ENCODE measurements at places on chromosomes 12 and 14. TPM values are rescaled to one million over a fixed set of nuclear protein-coding genes. Genes with fewer than 3 reads are reported as not detected.

CFAP73 gene
- total RNA-seq = 0.33 TPM

FOXN4 gene
- not detected for total RNA-seq

HPD gene
- not detected for total RNA-seq

DAO gene
- not detected for total RNA-seq

NEUROD4 gene
- total RNA-seq = not detected

SLCO1B1 gene
- not detected for total RNA-seq

CCDC197 gene
- total RNA-seq = not detected

RFLNA gene
- 7.3 TPM for total RNA-seq

TMEM132C gene
- total RNA-seq = 17.2 TPM

FGF6 gene
- total RNA-seq = not detected

MANSC1 gene
- 20.3 TPM for total RNA-seq

POTEM gene
- not detected for total RNA-seq

TWF1 gene
- total RNA-seq = 47.7 TPM

DPPA3 gene
- not detected for total RNA-seq

DNA sequence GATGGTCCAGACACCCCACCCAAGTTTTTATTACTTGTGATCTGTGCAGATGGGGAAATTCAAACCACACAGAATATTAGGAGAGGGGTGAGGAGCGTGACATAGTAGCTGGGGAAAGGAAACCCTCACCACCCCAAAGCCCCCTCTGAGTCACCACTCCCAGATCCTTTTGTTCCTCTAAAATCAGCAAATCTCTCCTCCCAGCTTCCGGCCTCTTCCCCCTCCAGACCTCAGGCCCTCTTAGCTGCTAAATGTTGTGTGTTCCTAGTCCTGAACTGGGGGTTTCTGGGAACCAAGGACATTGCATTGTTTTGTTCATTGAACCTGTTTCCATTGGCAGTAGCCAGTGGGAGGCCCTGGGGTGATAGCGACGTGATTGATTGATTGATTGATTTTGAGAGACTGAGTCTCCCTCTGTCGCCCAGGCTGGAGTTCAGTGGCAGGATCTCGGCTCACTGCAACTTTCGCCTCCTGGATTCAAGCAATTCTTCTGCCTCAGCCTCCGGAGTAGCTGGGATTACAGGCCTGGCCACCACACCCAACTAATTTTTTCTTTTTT, 5.9 kb upstream of the ORAI1 start:
- no peak for DNase-seq

- DNase-seq = no peak
Observed at GRCh38 chr14:63952933-63953437, 100.2 kb downstream of the SYNE2 start.

DNA sequence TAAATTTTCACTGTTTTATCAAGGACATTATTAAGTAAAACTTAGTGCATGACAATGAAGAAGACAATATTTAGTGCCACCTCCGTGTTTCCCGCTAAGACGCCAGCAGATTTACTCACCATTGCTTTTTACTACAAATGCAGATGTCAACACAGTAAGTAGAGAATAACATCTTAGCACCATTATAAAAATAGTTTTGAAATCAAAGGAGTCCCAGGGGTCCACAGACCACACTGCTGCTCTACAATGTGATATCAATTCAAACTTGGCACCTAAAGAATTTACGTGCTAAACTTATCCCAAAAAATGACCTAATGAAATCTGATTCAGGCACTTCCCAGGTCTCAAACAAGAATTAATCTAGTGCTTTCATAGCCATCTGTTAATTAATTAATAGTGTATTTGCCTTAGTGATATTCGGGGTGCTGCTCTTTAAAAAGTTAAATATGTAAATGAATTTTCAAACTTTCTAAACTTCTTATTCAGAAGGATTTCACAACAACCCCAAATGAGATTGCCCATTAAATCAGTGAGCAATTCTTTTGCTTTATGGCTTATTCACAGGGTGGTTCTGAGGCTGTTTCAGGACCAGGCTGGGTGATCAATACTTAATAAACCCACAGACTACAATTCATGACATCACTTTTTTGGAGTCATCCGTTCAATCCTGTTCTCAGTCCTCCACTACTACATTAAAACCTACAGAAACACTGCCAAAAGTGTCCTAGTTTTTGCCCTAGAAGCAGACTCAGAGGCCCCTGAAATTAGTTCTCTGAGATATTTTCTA, 161.3 kb upstream of the LMNTD1 start:
- DNase-seq = no peak

- DNase-seq = no peak
Observed at GRCh38 chr14:78501909-78502308, 331.7 kb downstream of the NRXN3 start.

DNA sequence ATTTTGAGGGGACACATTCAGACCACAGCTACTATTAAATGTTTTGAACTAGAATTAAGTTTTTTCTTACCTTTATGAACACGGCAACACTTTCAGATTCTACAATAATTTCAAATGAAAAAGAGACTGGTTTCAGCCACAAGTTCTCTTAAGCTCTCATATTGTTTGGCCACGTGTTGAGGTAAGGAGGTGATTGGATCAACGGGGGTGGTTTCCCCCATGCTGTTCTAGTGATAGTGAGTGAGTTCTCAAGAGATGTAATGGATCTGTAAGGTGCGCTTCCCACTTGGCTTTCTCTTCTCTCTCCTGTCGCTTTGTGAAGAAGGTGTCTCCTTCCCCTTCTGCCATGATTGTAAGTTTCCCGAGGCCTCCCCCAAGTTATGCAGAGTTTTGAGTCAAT, 48.9 kb upstream of the DYRK2 start:
- no peak for DNase-seq

GRCh38 chr14:106039400-106039799, 513.0 kb downstream of the TMEM121 start:
- DNase-seq = no peak

GRCh38 chr14:49641697-49642129, 6.7 kb upstream of the DNAAF2 start:
- DNase-seq = no peak

- no peak for DNase-seq
Observed at GRCh38 chr12:109222496-109222895, 86.6 kb downstream of the FOXN4 start.

- DNase-seq = no peak
Observed at GRCh38 chr12:5898874-5899273, 46.2 kb downstream of the ANO2 start.

GRCh38 chr12:41120211-41120610, 67.9 kb upstream of the PDZRN4 start:
- no peak for DNase-seq

DNA sequence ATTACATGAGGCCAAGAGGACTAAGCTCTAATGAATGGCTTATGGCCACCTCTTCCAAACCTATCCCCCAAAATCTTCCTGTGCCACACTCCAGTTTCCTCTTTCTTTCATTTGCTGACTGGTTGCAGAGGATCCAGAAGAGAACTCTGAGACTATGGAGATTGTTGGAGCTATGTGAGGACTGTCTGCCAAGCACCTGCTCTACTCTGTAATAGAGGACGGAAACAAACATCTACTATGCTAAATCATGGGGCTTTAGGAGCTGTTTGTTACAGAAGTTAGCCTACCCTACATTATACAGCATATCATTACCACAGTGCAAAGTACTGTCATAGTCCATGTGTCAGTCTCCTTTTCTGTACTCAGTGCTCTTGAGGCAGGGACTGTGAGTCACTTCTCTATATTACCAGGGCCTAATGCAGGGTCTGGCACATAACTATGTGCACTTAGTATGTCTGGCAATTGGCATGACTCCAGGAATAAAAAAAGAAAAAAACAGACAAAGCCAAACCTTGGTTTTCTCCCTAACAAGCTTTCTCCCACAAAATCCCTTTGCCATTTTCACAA, 95.1 kb downstream of the RPAP3 start:
- DNase-seq = no peak

DNA sequence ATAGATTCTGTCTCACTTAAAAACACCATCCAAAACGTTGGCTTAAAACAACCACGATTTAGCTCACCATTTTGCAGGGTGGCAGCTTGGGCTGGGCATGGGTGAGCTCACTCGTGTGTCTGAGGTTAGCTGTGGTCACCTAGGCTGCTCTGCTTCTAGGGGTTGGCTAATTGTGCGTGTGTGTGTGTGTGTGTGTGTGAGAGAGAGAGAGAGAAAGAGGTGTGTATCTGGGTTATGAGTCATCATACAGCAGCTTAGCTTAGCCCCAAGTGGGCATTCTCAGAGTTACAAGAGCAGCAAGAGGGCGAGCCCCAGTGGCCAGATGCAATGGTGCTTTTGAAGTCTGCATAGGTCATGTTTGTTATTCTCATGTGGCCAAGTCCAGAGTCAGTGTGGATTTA, 6.0 kb downstream of the FBXW8 start:
- DNase-seq = no peak

DNA sequence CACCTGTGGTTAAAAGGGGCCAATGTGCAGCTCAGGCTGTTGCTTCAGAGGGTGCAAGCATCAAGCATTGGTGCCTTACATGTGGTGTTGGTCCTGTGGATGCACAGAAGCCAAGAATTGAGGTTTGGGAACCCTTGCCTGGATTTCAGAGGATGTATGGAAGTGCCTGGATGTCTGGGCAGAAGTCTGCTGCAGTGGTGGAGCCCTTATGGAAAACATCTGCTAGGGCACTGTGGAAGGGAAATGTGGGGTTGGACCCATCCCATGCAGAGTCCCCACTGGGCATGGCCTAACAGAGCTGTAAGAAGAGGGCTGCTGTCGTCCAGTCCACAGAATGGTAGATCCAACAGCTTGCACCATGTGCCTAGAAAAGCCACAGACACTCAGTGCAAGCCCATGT, 36.6 kb downstream of the PCNX1 start:
- no peak for DNase-seq

- no peak for DNase-seq
Observed at GRCh38 chr14:53064475-53064874, 88.6 kb downstream of the DDHD1 start.

- DNase-seq = no peak
Observed at GRCh38 chr14:51081712-51082111, 13.2 kb downstream of the TRIM9 start.

DNA sequence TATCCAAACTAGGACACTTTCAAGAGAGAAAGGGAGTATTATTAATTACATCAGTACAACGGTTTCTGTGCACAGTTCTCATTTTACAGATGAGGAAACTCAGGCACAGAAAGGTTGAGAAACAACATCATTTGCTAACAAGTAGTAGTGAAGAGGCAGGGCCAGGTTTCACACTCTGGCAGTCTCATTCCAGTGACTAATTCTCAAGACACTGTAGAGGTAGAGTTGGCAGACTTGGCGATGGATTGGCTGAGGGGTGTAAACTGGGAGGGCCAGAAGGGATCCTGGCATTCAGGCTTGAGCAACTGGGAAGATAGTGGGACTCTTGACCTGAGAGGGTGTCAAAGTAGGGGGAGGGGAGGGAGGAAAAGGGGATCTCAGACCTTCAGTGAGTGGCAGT, 73.8 kb upstream of the BDKRB2 start:
- DNase-seq = no peak

GRCh38 chr12:26276709-26277108, 81.3 kb downstream of the SSPN start:
- DNase-seq = no peak

- DNase-seq = no peak
Observed at GRCh38 chr14:101027291-101027690, 123.8 kb upstream of the RTL1 start.

DNA sequence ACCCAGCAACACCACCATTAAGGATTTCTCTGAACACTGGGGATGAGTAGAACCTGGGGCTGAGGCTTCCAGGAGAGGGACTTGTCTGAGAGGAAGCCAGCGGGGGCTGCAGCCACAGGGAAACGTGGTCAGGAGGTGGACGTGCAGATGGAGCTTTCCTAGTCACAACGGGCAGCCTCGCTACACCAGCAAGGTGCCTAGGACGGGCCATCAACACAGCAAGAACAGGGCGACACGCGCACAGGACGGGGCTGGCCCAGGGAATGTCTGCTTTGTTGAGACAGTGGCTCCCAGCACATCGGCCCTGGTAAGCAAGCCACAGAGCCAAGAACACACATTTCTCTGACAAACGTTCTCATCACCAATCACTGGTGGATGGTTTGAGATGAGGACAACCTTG, 25.3 kb downstream of the ANKLE2 start:
- DNase-seq = no peak

DNA sequence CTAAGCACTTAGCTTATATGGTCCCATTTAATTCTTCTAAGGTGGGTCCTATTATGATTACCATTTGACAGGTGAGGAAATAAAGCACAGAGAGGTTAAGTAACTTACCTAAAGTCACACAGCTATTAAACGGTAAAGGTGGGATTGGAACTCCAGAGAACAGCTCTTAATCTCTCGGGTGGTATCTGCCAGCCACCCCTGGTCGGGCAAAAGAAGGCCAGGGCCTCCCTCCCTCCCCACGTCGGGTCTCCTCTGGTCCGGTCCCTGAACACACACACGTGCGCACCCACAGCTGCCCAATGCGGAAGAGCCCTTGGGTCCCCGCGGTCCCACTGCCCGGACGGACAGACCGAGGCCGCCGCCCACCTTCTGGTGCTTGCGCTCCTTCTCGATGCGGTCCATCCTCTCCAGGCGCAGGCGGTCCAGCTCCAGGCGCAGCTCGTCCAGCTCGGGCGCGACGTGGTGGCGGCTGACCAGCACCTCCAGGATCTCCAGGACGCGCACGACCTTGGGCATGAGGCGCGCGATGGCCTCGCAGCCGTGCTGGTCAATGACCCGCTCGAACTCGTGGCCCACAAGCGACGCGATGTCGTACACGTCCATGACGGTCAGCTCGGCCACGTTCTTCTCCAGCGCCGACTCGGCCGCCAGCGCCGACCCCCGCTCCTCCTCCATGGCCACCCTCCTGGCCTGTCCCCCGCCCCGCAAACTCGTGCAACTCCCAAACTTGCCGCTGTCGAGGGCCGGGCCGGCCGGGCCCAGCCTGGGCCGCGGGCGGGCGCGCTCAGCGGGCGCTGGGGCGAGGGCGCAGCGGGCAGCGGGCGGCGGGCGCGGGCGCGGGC, 490 bp downstream of the RILPL1 start:
- DNase-seq = peak; percentile 58

- no peak for DNase-seq
Observed at GRCh38 chr12:131510431-131510830, 200.5 kb upstream of the SFSWAP start.

DNA sequence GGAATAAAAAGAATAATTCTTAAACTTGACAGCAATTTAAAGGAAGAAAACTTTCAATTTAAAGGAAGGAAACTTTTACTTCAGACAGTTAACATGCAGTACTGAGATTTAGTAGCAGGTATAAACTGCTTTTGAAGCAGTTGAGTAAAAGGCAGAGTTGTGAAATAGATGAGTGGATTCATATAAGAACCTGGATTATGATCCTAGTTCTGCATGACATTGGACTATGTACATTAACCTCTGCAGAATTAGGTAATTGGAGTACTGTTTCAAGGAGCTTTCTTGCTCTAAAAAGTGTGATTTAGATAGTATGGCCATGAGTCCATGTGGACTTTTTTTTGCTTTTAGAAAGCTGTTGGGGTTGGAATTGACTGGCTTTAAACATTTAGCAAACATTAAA, 29.7 kb downstream of the ATP2A2 start:
- no peak for DNase-seq

Measured in dorsolateral prefrontal cortex (tissue), 122 donors.